Upper lobe of right lung (tissue), 1 donor: ENCODE measurements at places on chromosomes 1 and 21. TPM values are rescaled to one million over a fixed set of nuclear protein-coding genes. Genes with fewer than 3 reads are reported as not detected.

GRCh38 chr1:244730153-244730933 is 77.4 kb downstream of the DESI2 start:
- peak overlapping the region; percentile 59 for H3K4me3 ChIP-seq
- no peaks in the 10 kb centered on the region for H3K27me3 ChIP-seq
- peaks cover 10% of the 10 kb centered on the region for H3K4me1 ChIP-seq
- no peaks in the 10 kb centered on the region for H3K36me3 ChIP-seq
- no peak overlapping the region for H3K27ac ChIP-seq

DNA sequence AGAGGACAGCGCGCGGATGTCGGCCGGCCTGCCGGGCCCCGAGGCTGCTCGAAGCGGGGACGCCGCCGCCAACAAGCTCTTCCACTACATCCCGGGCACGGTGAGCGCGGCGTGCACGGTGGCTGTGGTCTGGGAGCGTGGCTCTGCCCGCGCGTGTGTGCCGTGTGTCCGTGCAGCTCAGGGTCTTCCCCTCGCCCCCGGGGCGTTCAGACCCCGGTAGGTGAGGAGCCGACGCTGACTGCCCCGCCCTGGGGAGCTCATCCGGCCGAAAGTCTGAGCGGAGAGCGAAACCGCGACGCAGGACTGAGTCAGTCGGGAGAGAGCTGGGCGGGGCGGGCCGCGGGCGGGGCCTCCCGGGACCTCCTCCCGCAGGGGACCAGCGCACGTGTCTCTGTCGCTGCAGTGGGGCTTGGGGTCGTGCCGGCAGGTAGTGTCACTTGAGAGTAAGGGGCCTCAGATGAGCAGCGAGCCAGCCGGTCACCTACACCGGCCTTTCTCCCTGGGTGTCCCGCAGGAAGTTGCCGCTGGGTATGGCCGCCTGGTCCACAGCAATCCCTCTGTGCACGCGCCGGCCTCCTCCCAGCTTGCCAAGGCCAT is 520 bp downstream of the PLEKHN1 start:
- peak overlapping the region; percentile 78 for H3K27ac ChIP-seq
- H3K36me3 ChIP-seq, result no peaks in the 10 kb centered on the region
- peaks cover 18% of the 10 kb centered on the region for H3K27me3 ChIP-seq
- H3K4me1 ChIP-seq, result peaks cover 12% of the 10 kb centered on the region

- peak overlapping the region; percentile 38 for H3K27ac ChIP-seq
- H3K4me3 ChIP-seq, result no peak overlapping the region
Observed at GRCh38 chr1:67956116-67956515, 94.3 kb downstream of the DIRAS3 start.

The CDC14A gene
- 12.0 TPM for total RNA-seq
